OCI-LY7 (cell line): ENCODE measurements at places on chromosomes 4 and X. TPM values are rescaled to one million over a fixed set of nuclear protein-coding genes. Genes with fewer than 3 reads are reported as not detected.

GRCh38 chr4:143358923-143359643 is 22.4 kb downstream of the GAB1 start:
- peak; percentile 91 for DNase-seq

GRCh38 chr4:113476800-113477199 is 284.7 kb downstream of the CAMK2D start:
- no peak for DNase-seq

- no peak for DNase-seq
Observed at GRCh38 chr4:55722132-55722531, 86.0 kb upstream of the NMU start.

GRCh38 chr4:6393544-6394475 is 78.6 kb downstream of the PPP2R2C start:
- DNase-seq = no peak

Gene FGF5
- total RNA-seq = 0.06 and 0.07 TPM in 2 replicates
